AG10803 (cell line): ENCODE measurements at places on chromosomes 1 and 21.
A peak's percentile ranks its signal among the peaks of the same experiment; 100 is the strongest.

GRCh38 chr1:73676186-73676585 lies 521.8 kb downstream of the LRRIQ3 start:
- DNase-seq = no peak

DNA sequence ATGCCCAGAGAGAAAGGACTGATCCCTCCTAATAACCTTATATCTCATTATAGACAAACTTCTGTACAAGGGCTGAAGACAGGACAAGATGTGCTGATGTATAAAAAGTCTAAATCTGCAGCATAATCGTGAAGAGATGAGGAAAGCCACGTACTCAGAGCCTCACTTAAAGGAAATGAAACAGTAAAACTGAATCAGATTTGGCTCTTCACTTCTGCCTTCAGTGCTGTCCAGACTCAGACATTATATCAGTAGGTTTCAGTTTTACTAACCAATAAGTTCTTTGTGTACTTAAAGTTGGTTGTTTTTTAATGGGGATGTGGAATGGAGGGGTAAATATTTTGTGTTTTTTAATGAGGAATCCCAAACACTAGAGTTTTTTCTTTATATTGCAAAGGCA lies 45.3 kb upstream of the RGS1 start:
- no peak for DNase-seq

DNA sequence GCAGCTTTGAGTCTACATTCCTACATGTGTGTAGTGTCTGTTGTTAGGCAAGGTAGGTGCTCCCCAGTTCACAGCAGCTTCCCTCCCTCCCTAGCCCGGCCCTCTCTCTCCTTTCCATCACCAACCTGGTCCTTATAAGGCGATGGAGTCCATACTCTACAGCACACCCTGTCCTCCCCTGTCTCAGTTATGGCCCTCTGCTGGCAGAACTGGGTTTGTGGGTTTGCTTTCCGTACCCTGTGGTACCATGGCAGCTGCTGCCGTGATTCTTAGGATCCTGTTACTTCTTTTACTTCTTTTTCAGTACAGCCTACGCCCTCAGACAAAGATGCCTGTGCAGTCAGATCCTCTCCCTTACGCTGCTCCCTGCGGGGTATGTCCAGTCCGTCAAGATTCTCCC lies 31.7 kb downstream of the AK5 start:
- DNase-seq = no peak

- no peak for DNase-seq
Measured at GRCh38 chr1:43866201-43866600, 67.4 kb upstream of the ARTN start.

DNA sequence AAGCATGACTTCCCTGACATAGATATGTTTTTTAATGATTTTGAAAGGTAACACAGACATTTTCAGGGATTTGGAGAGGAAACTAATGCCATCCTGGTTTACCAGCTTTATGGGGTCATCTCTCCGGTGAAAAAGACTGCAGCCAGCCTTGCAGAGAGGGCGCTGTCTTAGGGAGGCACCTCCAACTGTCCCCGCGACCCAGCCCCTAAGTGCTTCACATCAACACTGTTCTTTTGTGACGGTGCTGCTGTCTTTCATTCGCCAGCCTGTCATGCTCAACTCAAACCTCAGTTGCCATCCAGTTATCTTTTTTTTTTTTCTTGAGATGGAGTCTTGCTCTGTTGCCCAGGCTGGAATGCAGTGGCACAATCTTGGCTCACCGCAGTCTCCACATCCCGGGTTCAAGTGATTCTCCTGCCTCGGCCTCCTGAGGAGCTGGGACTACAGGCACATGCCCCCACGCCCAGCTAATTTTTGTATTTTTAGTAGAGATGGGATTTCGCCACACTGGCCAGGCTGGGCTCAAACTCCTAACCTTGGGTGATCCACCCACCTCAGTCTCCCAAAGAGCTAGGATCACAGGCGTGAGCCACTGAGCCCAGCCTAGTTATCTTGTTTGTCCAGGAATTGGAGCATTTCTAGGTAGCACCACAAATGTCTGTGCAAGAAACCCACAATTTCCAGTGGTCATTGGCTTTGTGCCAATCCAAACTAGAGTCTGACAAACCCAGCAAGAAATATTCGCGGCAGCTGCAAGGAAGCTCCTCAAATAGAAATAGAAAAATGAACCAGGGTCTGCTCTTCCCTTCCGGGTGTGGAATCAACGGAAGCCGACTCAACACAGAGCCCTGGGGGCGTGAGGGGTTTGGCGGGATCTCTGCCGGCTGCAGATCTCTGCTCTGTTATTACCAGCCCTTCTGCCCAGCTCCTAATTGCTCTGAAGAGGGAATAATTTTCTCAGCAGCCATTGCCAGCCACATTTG lies 24.2 kb downstream of the PDE9A start:
- DNase-seq = no peak

- DNase-seq = no peak
Measured at GRCh38 chr1:204493984-204494280, 673 bp downstream of the PIK3C2B start.

- DNase-seq = peak; percentile 68
Measured at GRCh38 chr1:211920141-211920572, 89.6 kb upstream of the LPGAT1 start.
